ENCODE measurements at places on chromosomes 12 and 14.

GRCh38 chr14:85441909-85442643, 87.9 kb upstream of the FLRT2 start:
- DNase-seq, result no peak

- DNase-seq, result no peak
Measured at GRCh38 chr12:24838531-24838950, 110.4 kb downstream of the BCAT1 start.

GRCh38 chr14:49875640-49876198, 17.2 kb upstream of the ARF6 start:
- DNase-seq, result no peak

DNA sequence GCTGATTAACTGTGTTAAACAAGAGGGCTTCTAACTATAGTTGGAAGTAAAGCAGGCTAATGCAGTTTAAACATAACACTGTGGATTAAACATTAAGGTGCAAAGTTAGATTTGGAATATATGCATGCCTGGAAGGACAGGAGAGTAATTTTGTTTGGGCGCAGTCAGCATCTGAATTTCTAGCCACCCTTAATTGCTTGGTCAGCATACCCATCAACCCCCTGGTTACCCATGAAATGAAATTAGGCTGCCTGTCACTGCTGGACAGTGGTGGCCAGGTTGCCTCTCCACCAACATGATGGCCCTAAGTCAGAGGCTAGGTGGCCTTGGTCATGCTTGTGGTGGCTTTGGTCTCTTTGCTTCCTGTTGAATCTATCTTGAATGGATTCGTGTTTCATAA, 30.0 kb upstream of the PTPRB start:
- no peak for DNase-seq

- DNase-seq, result no peak
Measured at GRCh38 chr14:42113358-42114069, 506.8 kb downstream of the LRFN5 start.

GRCh38 chr12:286531-287300, 24.1 kb upstream of the SLC6A13 start:
- no peak for DNase-seq

DNA sequence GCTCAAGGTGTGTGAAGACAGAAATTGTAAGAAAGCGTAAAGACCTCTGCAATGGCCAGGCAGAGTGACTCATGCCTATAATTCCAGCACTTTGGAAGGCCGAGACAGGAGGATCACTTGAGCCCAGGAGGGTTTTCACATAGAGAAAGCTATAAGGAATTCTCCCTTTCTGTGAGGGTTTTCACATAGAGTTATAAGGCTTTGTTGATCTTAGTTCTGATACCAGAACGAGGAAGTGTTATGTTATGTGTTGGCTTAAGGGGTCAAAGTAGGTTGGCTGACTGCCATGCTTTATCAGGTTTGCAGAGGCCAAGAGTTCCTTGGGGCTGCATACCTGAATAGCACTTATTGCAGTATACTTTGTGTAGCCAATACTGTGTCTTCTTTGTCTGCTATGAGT, 139.1 kb downstream of the ERC1 start:
- no peak for DNase-seq

DNA sequence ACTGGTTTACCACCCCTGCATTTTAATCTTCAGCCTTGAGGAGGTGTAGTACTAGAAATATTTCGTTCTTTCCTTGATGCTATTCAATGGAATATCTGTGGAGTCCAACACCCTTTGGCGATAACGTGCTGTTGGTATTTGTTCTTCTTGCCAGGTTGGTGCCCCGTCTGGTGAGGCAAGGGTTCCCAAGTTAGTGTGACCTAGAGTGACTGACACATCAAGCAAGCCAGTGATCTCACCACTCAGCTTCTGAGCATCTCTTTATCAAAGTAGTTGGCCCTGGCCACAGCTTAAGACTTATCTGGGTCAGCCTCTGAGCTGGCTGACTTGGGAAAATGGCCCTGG, 60.2 kb downstream of the PLXNC1 start:
- no peak for DNase-seq

DNA sequence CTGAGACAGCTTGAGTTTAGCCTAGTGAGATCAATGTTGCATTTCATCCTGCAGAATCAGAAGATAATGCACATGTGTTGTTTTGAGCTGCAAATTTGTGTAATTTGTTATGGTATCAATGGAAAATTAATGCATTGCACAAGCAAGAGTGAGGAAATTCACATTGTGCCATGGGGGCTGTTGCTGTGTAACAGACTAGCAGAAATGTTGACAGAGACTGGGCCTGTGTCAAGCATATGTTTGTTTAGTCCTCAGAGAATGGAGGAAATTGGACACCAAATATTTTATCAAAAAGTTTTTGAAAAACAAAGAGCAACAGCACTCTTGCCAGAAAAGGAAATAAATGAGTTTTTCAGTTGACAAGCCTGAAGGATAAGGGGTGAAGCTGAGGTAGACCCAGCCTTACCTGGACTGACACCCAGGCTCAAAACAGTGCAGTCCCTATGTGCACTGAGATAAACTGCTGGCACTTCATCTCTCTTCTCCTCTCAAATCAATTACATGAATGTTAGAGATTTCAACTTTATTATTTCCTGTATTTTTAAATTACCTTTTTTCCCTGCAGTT, 1150.0 kb downstream of the FSCB start:
- no peak for DNase-seq

DNA sequence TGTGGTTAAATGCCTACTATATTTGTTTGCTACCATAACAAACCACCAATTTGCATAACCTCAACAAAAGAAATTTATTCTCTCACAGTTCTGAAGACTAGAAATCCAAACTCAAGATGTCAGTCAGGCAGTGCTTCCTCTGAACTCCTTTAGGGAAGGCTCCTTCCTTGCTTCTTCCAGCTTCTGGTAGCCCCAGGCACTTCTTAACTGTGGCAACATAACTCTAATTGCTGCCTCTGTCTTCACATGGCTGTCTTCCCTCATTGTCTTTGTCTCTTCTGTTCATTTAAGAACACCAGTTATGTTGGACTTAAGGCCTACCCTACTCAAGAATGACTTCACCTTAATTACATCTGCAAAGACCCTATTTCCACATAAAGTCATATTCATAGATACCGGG, 206.9 kb downstream of the SYT1 start:
- no peak for DNase-seq

GRCh38 chr12:81797100-81797499, 38.0 kb upstream of the PPFIA2 start:
- DNase-seq, result no peak

DNA sequence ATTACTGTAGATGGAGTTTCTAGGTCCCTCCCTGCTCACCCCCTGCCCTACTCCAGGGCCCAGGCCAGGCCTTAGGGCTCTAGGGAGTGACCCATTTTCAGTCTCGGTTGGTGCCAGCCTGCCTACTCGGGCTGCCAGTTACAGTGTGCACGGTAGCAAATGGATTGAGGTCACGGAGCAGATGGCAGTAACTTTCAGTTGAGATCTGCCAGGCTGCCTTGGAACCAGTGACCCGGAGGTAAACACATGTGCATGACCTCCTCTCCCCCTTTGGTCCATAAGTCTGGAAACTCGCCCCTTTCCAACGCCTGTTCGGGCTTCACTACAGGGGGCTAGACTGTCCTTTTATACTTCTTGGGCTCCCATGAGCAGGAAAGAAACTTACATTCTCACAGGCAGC, 139.7 kb upstream of the TBX3 start:
- DNase-seq, result no peak

GRCh38 chr14:80564051-80564450, 352.7 kb upstream of the DIO2 start:
- no peak for DNase-seq

DNA sequence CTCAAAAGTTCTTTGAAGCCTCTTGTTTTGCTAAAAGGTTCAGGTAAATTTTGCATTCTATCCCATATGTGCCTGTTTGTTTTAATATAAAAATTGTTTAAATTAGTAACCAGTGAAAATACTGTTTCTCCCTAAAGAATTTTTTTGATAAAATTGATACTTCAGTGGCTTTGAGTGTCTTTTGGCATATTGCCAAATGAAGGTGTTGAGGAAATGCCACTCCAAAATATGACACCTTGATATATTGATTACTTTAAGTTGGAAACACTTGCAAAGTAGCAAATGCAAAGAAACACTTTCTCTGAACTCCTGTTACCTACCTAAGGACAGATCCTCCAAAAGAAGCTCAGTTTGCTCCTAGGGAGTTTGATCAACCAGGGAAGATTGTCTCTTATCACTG, 8.4 kb downstream of the STYX start:
- no peak for DNase-seq

DNA sequence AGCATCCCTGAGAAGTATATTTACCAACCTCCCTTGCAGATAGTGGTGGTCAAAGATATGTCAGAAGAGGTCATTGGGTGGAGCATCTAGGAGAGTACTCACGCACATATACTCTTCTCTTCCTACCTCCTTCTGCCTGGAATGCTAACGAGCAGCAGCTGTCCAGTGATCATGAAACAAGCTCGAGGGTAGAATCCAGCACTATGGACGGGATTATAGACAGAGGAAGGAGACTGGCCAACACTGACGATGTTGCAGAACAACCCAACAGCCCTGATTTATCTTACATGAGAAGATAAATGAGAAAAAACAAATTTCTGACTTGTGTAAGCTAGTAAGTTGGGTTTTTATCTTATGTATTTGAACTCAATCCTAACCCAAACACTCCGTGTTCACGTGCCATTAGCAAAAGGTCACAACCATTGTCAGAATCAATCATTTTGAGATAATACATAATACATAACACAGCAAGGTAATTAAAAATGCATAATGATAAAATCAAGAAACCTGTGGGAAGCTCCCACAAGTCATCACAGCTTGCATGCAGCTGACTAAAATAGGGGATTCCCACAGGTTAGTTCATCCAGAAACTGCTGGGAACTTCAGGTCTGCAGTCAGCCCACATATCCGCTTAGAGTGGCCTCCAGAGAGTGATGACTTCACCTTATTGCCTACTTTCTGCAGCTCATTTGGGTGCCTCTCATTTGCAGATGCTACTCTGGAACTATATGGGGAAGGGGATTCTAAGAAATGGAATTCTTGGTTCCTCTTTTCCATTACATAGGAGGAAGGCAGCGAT, 36.3 kb upstream of the STK38L start:
- no peak for DNase-seq

GRCh38 chr12:2372178-2372577, 319.4 kb downstream of the CACNA1C start:
- DNase-seq, result no peak

DNA sequence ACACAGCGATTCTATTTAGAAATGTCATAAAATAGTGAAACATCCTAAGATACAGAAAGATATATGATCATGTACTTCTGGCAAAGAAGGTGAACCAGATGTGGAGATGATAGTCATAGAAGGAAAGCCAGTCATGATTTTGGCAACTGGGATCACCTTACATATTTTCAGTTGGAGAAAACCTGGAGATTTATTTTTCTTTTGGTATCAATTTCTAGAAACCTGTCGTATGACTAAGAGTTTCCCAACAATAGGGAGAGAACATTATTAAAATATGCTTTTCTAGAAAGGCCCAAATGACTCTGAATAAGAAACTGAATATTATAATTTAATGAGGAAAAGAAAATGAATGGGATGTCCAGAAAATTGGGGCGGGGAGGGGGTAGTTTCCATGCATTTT, 396.4 kb downstream of the ZFP36L1 start:
- DNase-seq, result no peak

GRCh38 chr14:98808494-98809407, 463.2 kb downstream of the BCL11B start:
- no peak for DNase-seq

DNA sequence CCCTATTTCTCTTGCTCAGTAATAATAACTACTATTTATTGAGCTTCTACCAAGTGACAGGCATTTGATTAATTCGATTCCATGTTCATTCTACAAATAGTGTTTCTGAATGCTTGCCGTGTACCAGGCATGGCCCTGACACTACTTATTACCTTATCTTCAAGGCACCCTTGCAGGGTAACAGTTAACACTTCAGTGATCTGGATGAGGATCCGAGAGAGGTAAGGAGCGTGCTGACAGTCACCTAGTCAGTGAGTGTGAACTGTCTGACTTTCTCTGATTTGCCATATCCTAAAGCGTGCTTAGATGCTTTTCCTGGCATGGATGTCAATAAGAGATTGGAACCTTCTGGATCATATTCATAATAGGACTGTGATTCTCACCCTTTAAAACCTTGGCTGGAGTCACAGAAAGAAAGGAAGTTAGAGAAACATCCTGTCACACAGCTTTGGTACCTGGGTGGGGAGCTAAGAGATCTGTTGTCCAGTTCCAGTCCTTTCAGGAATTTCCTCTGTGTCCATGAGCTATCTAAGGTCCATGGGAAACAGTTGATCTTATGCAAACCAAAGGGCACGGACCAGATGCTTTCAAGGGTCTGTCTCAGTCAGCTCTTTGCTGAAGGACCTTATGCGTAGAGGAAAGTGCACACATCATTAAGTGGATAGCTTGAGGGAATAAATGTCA, 54.8 kb downstream of the PPFIBP1 start:
- DNase-seq, result no peak

- no peak for DNase-seq
Measured at GRCh38 chr12:1174659-1175058, 183.6 kb downstream of the ERC1 start.

GRCh38 chr12:132345561-132346200, 16.3 kb upstream of the GALNT9 start:
- no peak for DNase-seq

- no peak for DNase-seq
Measured at GRCh38 chr12:111445726-111446581, 40.2 kb downstream of the SH2B3 start.

DNA sequence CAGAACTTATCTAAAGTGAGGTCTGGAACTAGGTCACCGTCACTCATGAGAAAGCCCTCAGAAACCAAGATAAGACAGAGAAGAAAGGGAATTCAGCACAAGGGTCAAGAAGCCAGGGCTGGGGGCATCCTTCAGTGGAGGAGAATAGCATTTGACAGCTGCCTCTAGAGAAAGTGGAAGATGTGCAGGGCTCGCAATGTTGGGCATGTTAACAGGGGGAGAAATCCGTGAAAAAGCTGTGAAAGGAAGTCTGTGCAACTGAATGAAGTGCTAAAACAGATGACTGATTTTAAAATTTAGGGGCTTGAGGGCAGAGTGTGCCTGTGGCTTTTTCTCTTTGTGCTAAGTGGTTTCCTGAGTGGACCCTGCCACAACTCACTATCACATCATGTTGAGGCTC, 97.7 kb upstream of the IFNG-AS1 start:
- no peak for DNase-seq

GRCh38 chr12:105555556-105556295, 225.2 kb downstream of the C12orf75 start:
- no peak for DNase-seq

GRCh38 chr14:55123101-55123500, 6.0 kb upstream of the LGALS3 start:
- DNase-seq, result peak; percentile 43

- DNase-seq, result no peak
Measured at GRCh38 chr12:110776410-110776809, 33.7 kb upstream of the PPP1CC start.

All from amniotic stem cell (primary cell).